HS-27A (cell line): ENCODE measurements at places on chromosomes 11 and 22.

GRCh38 chr22:46416520-46416871 lies 81.0 kb downstream of the TRMU start:
- DNase-seq = no peak

DNA sequence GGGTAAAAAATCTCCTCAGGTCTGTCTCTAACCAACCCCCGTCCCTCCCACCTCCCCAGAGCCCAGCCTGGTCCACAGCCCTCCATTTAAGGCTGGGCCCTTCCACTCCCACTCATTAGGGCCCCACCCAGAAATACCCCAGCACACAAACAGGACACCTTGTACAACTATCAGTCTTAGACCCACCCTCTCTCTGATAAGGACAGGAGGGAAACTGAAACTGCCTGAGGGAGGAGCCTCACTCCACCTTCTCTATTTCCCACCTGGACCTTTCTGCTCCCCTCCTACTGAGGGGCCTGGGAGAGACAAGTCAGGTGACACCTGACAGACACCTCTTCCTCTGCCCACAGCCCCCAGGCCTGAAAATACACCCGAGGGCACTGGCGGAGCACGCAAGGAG lies 90.2 kb downstream of the PLEKHA7 start:
- DNase-seq = no peak

DNA sequence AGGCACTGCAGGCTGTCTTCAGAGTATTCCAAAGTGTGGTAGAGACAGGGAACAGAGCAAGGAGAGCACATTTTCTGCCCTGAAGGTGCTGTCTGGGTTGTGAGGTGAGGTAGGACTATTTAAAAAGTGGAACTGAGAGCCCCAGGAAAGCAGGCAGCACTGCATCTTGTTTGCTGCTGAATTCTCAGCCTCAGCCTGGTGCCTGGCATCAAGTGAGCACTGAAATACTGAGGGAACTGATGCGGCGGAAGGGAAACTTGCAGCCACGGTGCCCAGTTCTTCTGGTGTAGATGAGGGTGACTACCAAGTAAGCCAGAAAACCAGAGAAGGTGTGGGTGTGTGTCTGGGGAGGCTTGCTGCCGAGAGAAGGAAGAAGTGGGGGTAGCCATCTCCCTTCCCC lies 59.5 kb downstream of the TNRC6B start:
- no peak for DNase-seq

DNA sequence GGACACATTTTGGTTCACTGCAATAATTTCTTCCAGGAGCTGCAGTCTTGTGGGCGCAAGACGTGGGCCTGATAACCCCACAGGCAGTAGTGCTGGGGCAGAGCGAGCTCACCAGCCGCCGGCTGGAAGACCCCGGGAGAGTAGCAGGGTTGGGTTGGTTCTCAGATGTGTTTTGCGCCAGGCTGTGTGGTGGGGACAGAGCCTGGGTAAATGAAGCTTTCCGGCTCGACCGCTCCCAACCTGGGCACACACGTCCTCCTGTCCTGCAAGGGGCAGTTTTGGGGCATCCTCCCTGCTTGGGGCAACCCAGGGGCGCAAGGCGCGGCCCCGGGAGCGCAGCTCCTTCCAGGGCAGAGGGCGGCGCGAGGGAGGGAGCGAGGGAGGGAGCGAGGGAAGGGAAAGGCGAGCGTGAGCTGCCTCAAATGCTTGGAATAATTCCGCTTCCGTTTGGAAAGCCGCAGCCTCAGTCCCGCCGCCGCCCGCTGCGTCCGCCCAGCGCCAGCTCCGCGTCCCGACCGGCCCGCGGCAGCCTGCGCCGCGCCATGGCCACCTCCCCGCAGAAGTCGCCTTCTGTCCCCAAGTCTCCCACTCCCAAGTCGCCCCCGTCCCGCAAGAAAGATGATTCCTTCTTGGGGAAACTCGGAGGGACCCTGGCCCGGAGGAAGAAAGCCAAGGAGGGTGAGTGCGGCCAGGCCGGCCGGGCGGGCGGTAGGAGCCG lies at the start of gene PARVA:
Gene PARVA (plus strand): TSS at position 466 of the 718 bp plus-strand sequence. CDS start 77 bp downstream, at position 543.
- DNase-seq = peak; percentile 69

DNA sequence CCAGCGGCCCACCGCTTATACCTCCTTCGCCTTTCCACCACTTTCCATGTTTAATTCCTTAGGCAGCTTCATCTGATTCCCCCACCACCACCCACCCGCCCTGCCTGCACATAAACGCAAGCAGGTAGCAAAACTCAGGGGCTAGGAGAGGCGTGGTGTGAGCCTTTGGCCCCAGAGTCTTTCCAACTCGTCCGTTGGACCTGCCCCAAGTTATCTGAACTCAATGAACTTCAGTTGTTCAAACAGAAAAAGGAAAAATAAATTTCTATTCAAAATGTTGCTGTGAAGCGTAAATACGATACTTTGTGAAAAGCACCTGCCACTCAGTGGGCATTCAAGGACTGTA lies 814 bp upstream of the CDON start:
- DNase-seq = no peak

- no peak for DNase-seq
Measured at GRCh38 chr11:10731064-10731680, 19.9 kb upstream of the CTR9 start.

- DNase-seq = no peak
Measured at GRCh38 chr11:119340335-119341221, at the start of gene C1QTNF5. TSS of gene C1QTNF5 (minus strand) at chr11:119340883. CDS start at chr11:119340397, 486 bp downstream.

DNA sequence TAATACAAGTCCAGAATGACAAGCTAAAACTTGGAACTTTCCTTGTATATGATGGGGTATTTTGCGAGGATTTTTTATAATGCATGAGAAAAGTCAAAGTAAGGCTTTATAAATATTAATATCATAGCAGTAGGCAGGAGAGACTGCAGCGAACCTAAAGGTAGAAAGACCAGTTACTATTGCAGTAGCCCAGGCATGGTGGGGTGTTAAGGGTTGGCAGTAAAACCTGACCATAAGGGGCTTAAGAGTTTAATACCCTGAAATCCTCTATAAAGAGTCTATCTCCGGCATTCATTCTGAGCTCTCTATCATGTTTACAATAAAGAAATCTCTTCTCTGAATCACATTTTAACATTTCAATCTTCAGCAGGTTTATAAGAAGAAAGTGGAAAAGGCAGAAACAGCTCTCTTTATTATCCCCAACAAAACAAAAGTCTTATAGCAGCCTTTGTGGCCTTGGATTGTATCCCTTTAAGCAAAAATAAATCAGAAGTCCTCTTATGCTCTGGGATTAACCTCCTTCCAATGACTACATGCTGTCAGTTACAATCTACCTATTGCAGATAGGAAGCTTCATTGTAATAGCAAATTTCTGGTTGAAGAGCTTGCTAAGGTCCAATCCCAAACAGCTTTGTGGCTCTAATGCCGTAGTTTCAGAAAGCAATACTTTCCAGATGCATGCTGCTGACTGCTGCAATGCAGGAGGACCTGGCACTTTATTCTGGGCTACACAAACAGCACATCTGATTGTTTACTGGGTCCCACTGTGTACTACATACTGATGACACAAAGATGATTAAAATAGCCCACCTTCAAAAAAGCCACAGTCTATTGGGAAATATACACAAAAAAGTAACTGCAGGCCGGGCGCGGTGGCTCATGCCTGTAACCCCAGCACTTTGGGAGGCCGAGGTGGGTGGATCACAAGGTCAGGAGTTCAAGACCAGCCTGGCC lies 45.8 kb downstream of the SIK3 start:
- no peak for DNase-seq

- no peak for DNase-seq
Measured at GRCh38 chr11:41461057-41461681, 1.7 kb upstream of the LRRC4C start.

GRCh38 chr11:44319170-44319551 lies 9.2 kb upstream of the ALX4 start:
- no peak for DNase-seq

DNA sequence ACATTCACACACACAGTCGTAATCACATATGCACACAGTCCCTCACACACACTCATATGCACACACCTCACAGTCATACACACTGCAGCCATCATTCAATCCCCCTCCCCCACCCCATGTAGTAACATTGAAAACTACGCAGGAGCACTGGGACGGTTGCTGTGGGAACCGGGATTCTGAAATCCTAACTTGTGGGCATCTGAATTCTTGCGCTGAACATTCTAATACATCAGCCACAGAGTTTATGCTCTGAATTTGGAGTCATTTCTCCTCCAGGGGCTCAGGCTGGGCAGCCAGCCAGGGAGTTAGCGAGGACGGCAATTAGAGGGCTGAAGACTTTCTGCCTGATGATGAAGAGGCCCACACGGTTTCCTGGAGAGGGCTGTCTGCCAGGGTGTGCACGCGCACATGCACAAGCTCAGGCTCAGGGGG lies 32.7 kb downstream of the CD6 start:
- no peak for DNase-seq

DNA sequence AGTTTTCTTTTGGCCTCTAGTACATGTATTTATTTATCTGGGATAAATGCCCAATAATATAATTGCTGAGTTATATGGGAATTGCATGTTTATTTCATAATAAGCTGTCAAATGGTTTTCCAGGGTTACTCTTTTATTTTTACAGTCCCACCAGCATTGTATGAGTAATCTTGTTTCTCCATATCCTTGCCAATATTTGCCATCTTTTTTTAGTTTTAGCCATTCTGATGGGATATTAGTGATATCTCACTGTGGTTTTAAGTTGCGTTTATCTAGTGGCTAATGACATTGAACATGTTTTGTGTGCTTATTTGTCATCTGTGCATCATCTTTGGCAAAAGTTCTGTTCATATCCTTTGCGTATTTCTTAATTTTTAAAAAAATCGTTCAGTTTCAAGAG lies 372.8 kb upstream of the CCDC179 start:
- DNase-seq = peak; percentile 24

DNA sequence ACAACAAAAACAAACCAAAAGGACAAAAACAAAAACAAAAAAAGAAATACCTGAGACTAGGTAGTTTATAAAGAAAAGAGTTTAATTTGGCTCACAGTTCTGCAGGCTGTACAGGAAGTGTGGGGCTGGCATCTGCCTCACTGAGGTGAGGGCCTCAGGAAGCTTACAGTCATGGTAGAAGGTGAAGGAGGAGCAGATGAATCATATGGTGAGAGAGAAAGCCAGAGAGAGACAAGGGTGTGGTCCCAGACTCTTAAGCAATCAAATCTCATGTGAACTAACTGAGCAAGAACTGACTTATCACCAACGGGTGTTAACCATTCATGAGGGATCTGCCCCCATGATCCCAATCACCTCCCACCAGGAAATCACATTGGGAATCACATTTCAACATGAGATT lies 58.8 kb upstream of the ZBED5 start:
- DNase-seq = no peak

GRCh38 chr11:69531717-69532088 lies 50.2 kb downstream of the LINC01488 start:
- DNase-seq = no peak

GRCh38 chr11:79396674-79397073 lies 44.2 kb downstream of the TENM4 start:
- DNase-seq = no peak

GRCh38 chr22:24129263-24129651 lies 52.0 kb upstream of the SUSD2 start:
- DNase-seq = no peak

GRCh38 chr11:32003335-32003734 lies 87.5 kb upstream of the RCN1 start:
- DNase-seq = no peak

DNA sequence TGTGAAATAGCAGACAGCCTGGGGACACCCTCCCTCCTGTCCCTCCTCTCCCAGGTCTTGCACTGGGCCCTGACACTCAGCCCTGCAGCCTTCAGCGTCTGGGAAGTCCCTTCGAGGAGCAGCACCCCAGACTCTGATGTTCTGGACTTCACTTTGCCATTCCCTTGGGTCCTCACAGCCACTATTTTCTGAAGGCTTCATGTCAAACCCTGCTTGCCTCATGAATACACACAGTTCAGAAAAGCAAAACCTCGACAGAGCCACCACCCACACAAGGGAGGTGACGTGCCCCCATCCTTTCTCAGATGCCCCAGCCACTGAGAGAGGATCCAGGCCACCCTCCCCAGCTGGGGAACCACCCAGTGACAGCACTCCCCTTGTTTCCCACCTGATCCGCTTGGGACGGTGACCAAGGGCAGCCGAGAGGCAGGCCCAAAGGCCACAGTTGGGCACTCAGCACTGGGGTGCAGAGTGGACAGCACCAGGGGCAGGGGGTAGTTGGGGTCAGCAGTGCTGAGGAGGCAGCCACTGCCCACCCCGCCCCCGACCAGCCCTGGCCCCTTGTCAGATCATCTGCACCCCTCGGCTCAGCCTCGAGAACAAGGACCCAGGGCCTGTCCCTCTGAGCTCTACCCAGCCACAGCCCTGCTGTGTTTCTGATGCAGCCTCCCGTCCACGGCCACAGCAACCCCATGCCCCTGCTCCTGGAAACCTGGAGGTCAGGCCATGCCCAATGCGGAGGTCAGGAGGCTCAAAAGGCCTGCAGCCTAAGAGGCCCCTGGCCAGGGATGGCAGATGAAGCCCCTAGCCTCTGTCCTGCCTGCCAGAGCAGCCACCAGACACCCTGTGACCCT lies 3.1 kb upstream of the TNNT3 start:
- no peak for DNase-seq

DNA sequence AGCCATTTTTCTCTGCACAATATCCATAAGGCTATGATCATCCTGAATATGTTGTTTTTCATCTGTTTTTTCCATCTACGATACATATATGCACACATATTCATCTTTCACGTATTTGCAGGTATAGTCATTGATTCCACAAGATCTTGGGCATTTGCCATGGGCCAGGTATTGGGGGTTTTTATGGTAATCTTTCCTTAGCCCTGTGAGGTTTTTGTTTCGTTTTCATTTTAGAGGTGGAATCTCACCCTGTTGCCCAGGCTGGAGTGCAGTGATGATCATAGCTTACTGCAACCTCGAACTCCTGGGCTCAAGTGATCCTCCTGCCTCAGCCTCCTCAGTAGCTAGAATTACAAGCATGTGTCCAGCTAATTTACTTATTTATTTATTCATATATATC lies 20.0 kb downstream of the CD6 start:
- no peak for DNase-seq

- no peak for DNase-seq
Measured at GRCh38 chr11:115100706-115101105, 403.5 kb downstream of the CADM1 start.

DNA sequence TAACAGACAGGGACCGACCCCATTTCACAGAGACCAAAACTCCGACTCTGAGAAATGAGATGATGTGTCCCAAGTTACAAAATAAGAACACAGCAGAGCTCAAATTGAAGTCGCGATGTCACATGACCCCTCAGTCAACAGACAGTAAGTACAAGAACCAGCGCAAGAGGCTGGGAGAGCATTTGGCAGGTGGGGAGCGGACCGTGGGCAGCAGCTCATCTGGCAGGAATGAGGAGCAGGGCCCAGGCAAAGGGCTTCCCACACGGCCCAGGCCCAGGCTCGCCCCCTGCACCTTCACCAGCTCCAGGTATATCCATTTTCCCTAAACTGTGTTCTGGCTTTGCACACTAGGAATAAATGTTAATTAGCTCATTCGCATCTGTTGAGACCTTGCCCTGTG lies 34.3 kb downstream of the SCUBE1 start:
- no peak for DNase-seq
